Occipital lobe (tissue), 3 donors: ENCODE measurements at places on chromosomes 11 and 22. TPM values are rescaled to one million over a fixed set of nuclear protein-coding genes. Genes with fewer than 3 reads are reported as not detected.

GRCh38 chr11:22774716-22775115, 54.9 kb downstream of the SVIP start:
- no peak for DNase-seq

Gene LYVE1
- 9.0 TPM for total RNA-seq

DNA sequence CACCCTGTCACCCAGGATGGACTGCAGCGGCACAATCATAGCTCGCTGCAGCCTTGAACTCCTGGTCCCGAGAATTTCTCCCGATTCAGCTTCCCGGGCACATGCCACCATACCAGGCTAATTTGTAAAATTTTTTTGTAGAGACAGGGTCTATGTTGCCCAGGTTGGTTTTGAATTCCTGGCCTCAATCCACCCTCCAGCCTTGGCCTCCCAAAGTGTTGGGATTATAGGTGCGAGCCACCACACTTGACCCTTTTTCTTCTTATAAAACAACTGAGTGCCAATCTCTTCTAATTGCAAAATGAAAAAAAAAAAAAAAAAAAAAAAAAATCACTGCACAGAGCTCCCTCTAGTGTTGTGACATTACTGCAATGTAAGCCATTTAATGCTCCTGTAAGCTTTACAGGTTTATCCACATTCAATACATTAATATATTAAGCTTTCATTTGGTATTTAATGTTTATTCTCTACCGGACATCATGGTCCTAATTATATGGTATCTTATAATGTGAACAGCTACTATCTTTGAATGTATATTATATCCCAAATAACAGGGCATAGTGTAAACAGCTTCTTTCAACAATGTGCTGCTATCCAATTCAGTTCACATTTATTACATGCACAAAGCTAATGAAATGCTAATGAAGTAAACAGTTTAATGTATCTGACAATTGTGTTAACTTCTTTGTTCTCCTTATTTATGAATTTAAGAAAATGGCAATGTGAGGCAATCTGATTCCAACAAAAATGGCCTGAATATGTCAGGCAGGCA, 44.6 kb downstream of the COPB1 start:
- DNase-seq, result no peak

- DNase-seq, result no peak
Measured at GRCh38 chr11:10622108-10622507, 53.6 kb upstream of the LYVE1 start.

Gene CASP12
- total RNA-seq, result not detected

Gene OR51I1
- not detected for total RNA-seq

Gene DDIAS
- total RNA-seq, result 2.2 TPM

GRCh38 chr22:27992294-27993165, 73.5 kb upstream of the PITPNB start:
- no peak for DNase-seq

Gene TSGA10IP
- not detected for total RNA-seq

DNA sequence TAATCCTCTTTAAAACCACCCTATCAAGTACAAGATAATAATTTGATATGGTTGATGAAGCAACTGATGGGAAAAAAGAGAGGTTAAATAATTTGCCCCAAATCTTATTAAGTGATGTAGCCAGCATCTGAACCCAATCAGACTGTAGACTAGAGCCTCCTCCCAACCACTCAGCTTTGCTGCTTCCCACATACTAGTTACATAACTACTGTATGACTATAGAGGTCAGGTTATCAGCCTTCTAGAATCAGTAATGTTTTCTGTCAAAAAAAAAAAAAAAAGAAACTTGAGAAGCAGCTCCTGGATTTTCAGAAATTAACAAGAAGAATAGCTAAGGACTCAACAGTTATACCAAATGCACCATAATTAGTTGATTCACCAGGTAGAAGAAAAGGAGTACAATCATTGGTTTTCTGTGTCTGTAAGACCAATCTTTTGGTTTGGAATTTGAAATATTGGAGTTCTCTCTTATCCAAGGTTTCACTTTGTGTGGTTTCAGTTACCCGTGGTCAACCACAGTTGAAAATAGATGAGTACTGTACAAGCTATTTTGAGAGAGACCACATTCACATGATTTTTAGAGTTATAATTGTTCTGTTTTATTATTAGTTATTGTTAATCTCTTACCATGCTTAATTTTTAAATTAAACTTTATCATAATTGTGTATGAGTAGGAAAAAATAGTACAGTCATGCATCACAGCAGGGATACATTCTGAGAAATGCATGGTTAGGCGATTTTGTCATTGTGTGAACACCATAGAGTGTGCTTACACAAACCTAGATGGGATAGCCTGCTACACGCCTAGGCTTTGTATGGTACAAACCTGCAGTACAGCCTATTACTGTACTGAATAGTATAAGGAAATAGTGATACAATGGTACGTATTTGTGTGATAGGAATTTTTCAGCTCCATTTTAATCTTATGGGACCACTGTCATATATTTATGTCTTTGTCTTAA, 72.2 kb downstream of the PDHX start:
- DNase-seq, result no peak

GRCh38 chr11:74749127-74749964, 697 bp downstream of the RNF169 start:
- peak; percentile 33 for DNase-seq

GRCh38 chr11:119832202-119832935, 103.4 kb upstream of the NECTIN1 start:
- DNase-seq, result no peak

DNA sequence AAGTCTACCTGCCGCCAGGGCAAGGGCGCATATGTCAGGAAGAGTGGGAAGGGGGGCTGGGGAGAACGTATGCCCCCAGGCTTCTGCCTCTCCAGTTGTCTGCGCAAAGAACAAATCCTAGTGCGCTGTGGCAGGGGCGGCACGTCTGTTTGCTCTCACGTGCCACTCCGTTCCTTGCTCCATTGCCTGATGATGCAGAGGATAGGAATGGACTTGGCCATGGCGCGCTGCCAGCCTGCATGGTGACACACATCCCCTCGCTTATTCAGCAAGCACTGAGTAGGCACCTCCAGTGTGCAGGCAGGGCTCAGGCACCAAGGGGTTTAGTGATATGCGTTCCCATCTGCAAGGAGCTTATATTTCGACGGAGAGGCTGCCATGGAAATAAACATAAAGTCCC, 45.4 kb upstream of the SLC22A12 start:
- no peak for DNase-seq

DNA sequence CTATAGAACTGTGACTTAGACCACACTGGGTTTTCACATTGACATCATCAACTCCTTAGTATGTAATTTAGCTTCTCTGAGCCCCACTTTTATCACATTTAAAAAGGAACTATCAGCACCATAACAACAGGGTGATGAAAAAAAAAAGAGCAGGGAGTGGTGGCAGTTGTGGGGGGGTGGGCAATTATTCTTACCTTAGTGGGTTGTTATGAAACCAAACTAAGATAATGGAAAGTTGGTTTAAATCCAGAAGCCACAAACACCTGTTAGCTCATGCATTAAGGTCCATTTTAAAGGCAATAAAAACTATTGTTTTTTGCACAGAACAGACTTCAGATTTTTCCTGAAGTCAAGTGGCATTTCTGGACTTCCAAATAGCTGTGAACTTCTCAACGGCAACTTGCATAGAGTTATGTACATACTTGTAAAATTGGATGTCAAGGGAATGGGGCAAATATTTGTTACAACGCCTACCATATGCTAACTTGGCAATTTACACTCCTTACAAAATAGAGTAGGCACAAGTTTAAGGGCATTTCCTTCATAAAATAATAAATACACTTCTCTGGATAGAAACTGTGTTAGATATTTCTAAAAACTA, 793.6 kb downstream of the DLG2 start:
- DNase-seq, result no peak

DNA sequence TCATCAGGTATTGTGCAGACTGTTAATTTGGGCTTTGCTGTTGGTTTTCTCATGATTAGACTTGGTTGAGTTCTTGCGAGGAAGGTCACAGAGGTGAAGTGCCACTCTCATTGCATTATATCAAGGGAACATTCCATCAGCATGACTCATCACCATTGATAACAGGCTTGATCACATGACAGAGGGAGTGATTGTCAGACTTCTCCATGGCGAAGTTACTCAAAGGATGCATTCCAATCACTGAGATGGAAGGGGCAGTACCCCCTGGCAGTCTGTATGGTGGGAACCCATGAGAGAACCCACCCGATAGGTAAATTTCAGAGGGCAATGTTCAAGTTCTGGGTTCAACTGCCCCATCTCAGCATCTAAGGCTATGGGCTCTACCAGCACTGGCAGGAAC, 19.4 kb upstream of the P2RY2 start:
- no peak for DNase-seq

DNA sequence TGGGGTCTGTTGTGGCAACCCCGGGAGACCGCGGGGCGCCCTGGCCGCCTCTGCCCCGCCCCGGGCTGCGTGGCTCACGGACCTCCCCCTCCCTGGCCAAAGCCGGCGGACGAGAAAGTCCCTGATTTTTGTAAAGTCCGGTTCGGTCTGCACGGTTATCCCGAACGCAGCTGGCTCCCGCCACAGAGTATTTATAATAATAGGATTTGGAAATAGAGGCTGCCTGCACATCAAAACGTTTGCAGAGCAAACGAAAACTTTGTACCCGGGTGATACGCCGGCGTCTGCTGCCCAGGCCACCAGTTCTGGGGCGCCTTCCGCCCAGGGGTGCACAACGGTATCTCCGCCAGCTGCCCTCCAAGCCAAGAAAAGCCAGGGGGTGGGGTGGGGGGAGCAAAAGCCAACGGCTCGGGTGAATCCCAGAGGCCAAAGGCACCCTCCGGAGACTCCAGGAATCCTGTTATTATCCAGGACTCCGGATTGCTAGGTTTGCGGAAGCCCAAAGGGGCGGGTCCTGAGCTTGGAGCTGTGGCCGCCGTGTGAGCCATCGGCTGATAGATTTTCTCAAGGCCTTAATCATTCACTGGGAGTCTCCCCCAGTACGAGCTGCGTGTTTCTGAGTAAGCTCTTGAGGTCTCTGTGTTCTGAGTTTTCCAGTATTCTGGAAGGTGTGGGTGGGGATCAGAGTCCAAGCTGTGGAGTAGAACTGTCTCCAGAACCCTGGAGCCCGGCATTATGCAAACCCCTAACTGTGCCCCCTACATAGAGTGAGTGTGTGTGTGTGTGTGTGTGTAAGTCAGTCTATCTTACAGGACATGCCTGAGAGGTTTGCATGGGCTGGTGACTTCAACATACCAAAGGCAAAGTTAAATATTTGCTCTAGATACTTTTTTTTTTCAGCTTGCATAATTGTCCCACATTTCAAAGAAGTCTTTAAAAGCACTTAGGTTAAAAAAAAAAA, 673 bp upstream of the SHANK2 start:
- DNase-seq, result no peak

DNA sequence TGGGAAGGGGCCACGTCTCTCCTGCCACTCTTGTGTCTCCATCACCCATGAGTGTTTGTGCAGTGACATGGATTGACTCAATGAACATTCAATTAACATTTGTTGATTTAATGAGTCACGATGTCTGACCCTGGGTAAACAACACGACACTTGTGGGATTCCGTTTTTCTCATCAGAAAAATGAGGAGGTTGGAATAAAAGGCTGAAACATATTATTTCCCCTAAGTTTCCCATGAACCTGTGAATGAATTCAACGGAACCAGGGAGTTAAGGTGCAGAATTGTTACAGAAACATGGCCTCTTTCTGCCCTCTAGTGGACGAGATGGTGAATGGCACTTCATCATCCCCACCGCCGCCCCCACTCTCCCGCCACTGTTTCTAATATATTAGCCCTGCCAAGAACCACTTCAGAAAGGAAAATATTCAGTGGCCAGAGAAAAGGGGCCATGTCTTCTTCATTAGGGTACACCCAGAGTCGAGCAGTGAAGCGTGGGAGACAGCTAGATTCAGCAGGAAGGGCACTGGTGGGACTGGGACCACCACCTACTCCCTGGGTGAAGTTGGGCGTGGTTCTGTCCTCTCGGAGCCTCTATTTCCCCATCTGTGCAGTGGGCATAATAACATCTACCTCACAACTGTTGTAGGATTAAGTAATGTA, 46.3 kb upstream of the SYT13 start:
- no peak for DNase-seq

DNA sequence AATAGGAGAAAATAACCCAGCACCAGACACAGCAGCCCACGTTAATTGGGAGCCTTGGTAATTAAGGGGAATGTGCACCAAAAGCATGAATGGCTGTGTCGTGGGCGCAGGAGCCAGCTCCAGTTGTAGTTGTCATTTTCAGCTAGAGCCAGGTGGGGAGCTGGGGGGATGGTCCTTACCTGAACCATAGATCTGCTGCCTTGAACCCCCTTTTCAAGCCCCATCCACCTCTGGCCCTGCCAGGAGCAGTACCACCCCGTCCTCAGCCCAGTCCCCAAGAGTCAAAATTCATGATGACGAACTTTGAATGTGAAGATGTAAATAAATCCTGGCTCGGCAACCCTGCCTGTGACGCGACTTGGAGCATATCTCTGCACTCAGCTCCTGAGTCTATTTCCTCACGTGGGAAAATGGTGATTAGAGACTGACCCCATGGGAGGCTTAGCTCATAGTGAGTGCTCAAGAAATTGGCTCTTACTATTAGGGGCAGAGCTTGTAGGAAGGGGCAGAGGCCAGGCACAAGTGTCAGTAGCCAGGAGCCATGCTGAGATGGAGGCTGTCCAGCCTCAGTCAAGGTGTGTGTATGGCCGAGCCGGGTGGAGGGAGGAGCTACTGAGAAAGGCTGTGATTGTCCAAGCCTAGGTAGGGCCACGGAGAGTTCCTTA, 794 bp upstream of the FXYD6 start:
- no peak for DNase-seq

- no peak for DNase-seq
Measured at GRCh38 chr11:103530257-103530656, 421.0 kb downstream of the DYNC2H1 start.

DNA sequence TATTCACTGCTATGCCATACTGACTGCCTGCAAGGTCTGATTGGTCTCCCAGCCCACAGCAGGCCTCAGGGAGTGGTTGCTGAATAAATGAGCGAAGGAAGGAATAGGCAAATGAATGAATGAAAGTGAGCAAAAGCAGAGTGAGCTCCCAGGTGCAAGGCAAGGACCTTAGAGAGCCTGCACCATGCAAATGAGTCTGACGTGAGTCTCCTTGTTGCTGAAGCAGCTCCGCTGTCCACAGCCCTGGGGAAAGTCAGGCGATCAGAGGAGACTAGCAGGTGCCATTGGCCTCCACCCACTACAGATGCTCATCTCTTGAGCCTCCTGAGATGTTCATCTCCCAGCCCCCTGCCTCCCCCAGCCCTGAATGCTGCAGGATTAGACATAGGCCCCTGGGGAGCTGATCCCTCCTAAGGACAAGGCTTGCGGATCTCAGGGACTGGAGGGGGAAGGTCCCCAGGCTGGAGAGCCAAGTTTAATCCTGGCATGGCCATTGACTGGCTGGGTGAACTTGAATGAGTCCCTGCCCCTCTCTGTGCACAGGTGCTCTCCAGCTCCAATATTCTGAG, 22.1 kb downstream of the GDPD5 start:
- no peak for DNase-seq
